ENCODE measurements at places on chromosomes 16 and 17.

GRCh38 chr16:78524066-78524595 lies 424.7 kb downstream of the WWOX start:
- no peak for DNase-seq

DNA sequence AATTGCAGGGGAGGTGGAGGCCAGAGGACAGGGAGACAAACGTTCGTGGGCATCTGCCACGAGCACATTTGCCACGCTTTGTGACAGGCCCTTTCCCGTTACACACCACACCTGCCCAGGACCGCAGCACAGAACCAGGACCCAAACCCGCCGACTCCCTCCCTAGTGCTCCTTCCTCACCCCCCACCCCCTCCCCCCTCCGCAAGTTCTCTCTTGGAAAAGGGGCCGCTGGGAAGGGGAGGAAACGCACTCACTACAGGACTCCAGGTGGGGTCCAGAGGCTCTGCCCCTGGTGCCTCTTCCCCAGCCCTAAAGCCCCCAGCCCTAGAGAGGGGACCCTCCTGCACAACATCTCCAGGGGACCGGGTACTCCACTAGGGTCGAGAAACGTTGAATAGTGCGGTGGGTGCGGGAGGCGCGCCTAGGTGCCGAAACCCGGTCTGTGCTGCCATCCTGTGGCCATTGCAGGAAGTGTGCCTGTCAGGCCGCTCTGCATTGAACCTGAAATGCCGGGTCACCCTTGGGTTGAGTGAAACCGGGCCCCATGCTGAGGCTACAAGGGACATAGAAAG lies 21.9 kb upstream of the EIF1 start:
- DNase-seq = peak; percentile 76

GRCh38 chr16:56344518-56345405 lies 80.6 kb downstream of the AMFR start:
- DNase-seq = no peak

DNA sequence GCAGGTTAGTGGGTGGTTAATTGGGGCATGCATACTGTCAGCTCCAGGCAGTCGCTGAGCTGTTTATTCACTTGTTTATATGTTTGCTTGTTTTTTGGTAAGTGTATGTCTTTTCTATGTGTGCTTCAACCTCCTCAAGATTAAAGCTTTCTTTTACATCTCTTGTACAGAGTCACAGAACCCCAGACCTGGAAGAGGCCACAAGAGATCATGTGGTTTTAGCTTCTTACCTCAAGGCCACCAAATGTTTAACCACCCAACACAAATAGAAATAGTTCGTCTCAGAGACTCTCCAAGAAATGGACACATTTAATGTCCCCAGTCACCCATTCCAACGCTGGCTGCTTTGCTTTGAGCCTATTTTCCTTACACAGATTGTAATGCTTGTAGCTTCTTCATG lies 11.8 kb upstream of the TMEM98 start:
- DNase-seq = no peak

DNA sequence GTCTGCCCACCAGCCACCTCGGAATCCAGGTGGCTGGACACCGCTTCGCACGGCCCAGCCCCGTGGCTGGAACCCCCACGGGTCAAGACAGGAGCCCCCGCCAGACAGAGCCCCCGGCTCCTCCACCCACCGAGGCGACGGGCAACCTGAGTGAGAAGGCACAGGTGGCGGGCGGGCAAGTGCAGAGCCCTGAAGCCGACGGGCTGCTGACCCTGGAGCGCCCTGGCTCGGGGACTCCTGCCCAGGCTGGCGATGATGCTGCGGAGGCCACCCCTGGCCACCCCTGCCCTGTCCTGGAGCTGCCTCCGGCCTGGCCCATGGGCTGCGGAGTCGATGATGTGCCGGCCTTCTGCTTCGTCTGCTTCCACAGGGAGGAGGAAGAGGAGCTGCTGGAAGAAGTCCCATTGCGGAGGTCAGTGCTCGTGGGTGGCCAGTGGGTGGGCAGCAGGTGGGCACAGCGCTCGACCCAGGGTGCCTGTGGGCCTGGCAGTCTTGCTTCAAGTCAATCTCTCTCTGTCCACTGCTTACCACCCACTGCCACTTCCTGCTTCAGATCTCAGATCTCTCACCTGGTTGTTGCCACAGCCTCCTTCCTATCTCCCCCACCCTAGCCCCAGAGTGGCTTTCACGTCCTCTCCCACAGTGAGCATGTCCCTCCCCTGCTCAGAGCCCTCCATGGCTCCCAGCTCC lies 33.1 kb upstream of the SBK1 start:
- no peak for DNase-seq

DNA sequence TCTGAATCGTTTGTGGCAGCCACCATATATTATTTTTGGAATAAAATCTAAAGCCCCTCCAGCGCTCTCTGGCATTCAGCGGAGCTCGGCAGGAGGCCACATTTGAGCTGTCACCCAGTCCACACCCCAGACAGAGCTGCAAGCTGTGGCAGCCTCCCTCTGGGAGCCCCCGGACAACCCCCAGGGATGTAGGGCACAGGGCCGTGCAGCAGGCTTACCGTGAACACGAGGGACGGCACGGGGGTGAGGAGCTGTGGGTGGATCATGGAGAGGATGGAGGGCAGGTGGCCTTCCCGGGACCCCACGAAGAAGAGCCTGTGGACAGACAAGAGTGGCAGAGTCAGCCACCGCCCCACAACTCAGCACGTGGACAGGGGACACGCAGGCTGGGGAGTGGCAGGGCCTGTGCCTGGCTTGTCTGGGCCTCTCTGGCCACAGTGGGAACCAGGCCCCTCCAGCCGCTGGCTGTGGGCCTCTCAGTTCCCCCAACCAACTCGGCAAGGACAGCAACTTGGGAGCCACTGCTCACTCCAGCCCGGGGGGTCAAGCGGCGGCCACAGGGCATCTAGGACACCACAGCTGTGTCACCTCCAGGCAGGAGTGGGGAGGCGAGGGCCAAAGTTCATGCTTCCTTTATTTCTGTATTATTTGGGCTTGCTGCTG lies 31.5 kb downstream of the SLC7A5 start:
- DNase-seq = no peak

DNA sequence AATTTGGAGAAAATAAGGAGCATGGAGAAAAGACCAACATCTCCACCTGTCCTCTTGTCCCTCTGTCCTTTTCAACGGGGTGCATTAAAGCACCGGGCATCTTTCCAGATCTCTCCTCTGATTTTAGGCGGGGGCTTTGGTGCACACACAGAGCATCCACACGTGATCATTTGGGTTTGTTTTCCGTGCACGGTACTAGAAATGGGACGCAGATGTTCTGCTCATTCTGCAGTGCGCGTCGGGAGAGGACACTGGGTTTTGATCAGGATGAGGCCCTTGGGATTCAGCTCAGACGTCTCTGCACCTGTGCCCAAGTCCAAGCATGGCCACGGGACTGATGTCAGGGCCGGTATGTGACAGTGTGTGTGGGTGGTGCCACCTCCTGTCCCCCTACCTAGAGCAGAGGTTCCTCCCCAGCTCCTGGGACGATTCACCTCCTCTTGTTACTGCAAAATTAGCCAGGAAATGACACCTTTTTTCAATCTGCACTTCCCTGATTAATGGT lies 31.9 kb downstream of the PDIA2 start:
- no peak for DNase-seq

DNA sequence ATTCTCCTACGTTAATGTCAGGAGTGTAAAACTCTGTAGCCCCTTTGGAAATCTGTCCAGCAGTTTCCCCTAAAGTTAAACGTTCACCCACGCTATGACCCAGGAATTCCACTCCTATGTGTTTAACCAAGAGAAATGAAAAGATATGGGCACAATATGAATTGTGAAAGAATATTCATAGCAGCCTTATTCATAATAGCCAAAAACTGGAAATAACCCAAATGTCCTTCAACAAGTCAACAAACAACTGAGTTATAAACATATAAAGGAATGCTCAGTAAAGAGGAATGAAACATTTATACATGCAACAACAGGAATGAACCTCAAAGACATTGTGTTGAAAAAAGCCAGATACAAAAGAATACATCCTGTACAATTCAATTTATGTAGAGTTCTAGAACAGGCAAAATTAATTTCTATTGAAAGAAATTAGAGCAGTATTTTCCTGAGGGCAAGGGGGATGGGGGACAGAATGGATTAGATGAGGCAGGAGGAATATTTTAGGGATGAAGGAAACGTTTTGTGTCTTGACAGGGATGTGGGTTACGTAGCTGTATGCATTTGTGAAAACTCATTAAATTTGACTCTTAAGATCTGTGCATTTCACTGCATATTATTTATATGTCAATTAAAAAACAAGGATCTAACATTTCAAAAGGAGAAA lies 286.7 kb upstream of the CDH5 start:
- DNase-seq = no peak

All from putamen (tissue), 1 donor.